Germinal center (tissue), 1 donor: ENCODE measurements at places on chromosomes 5 and 9.

DNA sequence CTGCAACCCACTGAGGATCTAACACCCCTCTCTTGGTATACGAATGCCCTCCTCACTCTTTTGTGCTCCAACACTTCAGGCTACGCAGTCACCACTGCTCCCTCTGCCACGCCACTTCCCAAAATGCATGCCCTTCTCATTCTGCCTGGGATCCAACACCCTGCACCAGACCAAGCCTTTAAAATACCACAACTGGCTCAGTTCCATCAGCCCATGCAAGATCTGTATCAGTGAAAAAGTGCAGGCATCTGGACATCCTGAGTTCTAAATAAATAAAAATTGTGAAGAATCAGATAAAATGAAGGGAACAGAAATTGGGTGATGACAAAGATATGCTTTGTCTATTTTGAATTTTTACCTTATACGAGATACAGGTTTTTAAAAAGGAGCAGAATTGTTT, 2.7 kb downstream of the NDUFB6 start:
- no peak for DNase-seq

DNA sequence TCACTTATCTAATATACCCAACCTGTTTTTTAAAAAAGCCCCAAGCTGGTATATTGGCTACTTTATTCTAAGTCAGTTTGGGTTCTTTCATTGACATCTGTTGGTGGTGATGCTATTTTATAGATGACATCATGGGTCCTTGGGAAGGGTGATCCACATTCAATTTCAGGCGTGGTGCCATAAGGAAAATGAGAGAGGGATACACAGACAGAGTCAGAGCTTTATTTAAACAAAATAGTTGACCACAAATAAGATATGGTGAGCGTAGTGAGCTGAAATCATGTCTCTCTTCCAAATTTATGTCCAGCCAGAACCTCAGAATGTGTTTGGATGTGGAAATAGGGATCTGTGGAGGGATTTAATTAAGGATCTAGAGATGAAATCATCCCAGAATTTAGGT, 302.4 kb downstream of the MAT2B start:
- no peak for DNase-seq

GRCh38 chr5:1759378-1759970, 40.2 kb downstream of the MRPL36 start:
- no peak for DNase-seq

DNA sequence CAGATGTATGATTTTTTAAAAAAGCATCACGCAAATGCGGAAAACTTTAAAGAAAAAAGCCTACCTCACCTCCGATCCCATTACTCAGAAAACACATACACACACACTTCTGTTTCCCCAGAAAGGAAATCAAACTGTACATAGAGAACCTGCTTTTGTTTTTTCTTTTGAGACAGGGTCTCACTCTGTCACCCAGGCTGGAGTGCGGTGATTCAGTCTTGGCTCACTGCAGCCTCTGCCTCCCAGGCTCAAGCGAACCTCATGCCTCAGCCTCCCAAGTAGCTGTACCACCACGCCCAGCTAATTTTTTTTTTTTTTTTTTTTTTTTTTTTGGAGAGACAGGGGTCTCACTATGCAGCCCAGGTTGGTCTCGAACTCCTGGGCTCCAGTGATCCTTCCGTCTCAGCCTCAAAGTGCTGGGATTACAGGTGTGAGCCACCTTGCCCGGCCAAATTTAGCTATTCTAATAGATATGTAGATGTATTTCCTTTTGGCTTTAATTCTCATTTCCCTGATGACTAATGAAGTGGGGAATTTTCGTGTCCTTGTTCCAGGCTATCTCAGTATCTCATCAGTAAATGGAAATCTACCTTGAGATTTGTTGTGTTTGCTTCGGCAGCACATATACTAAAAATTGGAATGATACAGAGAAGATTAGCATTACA, 25.7 kb upstream of the EEIG1 start:
- no peak for DNase-seq

DNA sequence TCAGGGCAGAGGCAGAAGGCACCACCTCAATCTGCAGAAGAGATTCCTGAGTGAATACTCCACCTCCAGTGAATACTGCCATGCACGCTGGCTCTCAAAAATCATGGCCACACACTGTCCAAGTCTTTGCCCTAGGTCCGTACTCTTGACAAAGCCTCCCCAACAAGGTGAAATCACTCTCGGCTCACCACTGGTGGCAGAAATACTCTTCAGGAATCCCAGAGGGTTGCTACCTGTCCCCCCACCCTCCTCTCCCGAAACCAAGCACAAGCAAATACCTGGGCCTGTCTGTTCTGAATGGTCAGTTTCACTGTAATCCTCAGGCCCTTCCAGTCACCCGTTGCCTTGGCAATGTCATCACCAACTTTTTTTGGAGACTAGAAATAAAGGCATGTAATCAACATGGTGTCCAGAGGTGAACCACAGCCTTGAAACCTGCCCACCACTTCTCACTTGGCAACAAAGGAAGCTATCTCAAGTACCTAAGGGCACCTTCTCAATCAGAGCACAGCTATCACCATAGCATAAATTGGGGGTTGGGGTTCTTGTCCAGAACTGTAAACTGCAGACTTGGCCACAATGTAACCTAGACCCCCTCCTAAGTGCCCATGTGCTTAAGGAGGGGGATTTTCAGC, 1.8 kb downstream of the RPL12 start:
- DNase-seq: no peak

GRCh38 chr9:7607421-7607820, 192.2 kb downstream of the DMAC1 start:
- DNase-seq: no peak

DNA sequence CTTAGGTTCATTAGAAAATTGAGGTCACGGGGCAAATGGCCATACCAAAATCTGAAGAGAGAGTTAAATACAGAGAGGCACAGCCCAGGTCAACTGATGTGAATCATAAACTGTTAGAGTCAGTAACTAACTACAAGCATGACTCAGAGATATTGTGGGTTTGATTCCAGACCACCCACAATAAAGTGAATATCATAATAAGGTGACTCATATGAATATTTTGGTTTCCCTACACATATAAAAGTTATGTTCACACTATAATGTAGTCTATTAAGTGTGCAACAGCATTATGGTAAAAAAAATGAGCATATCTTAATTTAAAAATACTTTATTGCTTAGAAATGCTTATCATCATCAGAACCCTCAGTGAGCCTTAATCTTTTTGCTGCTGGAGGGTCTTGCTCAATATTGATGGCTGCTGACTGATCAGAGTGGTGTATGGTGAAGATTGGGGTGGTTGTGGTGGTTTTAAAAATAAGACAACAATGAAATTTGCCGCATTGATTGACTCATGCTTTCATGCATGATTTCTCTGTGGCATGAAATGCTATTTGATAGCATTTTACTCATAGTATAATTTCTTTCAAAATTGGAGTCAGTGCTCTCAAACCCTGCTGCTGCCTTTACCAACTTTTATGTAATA, 53.1 kb upstream of the EDIL3 start:
- DNase-seq: no peak

GRCh38 chr9:21576331-21577189, 94.4 kb upstream of the IFNE start:
- DNase-seq: no peak

DNA sequence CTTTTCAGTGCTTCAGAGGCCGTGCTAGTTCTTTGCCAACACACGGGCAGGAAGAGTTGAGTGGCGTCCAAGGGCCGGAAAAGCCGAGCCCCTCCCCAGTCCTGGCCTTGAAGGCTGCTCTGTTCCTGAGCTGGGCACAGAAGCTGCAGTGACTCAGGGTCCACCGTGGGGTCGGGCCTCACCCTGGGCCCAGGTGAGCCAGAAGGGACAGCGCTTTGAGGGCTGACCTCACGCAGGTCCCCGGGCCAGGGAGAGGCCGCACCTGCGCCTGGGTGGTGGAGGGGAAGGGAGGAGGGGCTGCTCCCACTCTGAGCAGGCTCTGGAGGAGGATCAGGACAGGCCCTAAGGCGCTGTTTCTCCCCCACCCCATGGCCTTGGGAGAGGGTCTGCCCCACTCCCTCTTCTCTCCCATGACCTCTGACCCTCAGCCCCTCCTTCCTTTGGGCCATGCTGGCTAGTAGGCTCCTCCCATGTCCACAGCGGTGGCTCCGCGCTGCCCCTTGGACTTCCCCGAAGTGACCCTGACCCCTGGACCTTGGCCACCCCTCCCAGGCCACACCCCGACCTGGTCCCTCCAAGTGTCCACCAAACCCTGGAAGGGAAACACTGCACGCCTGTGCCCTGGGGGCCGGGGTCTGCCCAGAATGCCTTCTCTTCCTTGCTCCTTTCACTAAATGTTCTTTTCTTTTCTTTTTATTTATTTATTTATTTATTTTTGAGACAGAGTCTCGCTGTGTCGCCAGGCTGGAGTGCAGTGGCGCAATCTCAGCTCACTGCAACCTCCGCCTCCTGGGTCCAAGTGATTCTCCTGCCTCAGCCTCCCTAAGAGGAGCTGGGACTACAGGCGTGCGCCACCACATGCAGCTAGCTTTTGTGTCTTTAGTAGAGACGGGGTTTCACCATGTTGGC, 19.7 kb upstream of the SLC6A19 start:
- DNase-seq: no peak

GRCh38 chr9:120412425-120412951, 167.5 kb downstream of the CDK5RAP2 start:
- DNase-seq: no peak

DNA sequence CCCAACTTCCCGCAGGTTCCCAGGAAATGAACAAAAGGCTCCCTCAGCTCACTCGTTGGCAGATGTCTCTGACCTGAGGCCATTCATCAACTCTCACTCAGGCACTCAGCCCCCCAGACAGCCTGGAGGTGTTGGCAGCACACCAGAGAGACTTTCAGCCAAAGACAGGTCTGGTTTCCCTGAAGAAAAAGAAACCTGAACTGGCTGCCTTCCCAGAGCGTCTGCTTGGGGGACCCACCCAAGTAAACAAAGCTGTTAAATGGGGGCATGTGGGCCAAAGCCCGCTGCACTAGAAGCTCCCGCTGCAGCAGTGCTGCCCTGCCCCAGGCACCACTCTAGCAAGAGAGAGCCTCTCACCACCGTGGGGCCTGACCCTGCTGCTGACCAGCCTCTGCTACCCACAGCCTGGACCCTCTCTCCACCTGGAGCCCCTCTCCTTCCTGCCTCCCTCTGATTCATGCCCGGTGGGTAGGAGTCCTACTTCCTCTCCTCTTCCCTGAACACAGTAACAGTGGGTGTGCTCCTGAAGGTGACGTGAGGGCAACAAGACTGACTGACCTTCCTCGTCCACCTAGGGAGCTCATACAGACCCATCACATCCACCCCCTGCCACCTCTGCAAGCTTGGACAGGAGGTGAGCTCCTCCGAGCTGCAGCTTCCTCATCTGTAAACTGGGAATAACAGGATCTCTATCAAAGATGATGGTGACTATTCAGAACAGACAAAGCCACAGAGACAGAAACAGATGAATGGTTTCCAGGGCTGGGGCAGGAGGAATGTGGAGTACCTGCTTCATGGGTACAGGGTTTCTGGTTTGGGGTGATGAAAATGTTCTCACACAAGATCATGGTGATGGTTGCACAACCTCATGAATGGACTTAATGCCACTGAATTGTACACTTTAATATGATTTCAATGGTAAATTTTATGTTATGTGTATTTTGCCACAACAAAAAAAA, 31.0 kb upstream of the GABRP start:
- no peak for DNase-seq

DNA sequence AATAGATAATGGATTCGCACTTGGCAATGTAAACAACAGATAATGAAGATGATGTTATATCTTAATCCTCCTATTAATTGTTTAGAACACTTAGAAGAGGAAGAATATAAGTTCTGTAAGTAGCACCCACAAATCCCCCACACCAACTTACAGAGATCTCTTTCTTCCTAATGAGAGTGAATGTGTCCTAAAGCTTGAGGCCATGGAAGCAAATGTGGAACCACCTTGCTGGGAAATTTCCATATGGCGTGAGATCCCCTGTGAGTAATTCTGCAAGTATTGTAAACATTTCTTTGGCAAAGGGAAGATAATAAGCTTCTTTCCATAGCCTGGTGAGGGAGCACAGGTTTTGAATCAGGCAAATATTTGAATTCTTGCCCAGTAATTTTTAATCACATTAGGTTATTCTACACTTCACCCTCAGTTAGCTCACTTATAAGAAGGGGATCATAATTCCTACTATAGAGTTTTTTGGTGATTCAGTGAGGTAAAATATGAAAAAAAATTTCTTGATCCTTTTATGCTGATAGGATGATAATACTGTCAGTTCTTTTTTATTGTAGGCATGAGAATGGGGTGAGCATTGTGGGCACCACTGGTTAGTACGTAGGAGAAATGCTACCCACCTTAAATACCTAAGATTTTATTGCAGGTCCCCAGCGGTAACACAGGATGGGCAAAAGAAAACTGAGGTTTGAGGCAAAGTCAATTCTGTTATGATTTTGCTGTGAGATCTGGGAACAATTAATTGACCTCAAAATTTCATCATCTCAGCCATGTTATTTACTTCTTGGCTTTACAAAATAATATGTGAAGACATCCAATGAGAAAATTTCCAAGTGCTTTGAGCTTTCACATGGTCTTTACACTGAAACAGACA, 574.8 kb downstream of the PSAT1 start:
- DNase-seq: no peak

DNA sequence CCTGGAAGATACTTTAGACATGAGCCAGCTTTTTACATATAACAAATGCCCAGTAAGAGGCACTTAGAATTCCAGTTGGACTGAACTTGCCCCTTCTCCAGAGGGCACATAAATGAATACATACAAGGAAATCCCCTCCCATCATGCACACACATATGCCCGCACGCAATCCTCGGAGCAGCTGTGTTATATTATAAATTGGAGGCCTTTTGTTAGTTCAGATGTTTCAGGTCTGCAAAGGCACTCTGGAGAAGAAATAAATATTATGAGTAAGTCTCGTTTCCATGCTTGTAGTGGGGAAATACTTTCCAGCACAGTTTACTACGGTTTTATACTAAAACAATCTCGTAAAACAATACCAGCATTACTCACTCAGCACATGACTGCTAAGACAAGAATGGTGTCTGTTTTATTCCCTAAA, 17.6 kb upstream of the MUSK start:
- DNase-seq: no peak

DNA sequence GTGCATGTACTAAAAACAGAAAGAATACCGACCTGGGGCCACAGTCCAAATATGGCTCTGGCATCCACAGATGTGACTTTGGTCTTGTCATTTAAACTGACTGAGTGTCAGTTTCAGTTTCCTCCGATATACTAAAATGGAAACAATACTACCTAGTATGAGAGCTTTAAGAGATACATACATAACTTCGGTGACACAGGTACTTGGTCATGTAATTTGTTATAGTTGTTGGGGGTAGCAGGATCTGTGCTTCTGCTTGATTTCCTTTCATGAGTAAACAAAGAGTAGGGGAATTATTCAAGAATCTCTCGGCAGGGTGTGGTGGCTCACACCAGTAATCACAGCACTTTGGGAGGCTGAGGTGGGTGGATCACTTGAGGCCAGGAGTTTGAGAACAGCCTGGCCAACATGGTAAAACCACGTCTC, 32.1 kb downstream of the MTMR12 start:
- DNase-seq: no peak
